Activated CD4-positive, alpha-beta T cell treated with anti-CD3 and anti-CD28 coated beads, Interleukin-2, amount 10 ng/mL, durations not matched to agents 7 days and 5 days (primary cell): ENCODE measurements at places on chromosomes 3 and 15.

GRCh38 chr3:113499081-113499480 is 15.9 kb downstream of the SPICE1 start:
- DNase-seq, result no peak

DNA sequence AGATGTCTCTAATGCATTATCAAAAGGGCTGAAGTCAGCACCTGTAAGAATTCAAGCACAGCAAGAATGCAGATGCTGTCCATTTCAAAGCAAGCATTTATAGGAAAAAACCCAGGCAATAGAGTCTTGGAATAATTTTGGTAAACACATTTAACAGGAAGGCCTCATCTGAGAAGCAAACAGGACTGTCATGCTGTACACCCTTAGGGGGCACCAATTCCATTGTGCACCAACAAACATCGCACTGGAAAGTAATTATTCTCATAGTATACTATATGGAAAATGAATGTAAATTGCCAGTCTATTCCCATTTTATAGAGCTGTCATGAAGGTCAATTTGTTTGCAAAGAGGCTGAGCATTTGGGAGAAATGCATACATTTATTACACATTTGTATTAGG is 247.3 kb upstream of the SUCLG2 start:
- DNase-seq, result peak; percentile 8

- no peak for DNase-seq
Observed at GRCh38 chr3:127014536-127015281, 31.8 kb downstream of the PLXNA1 start.

DNA sequence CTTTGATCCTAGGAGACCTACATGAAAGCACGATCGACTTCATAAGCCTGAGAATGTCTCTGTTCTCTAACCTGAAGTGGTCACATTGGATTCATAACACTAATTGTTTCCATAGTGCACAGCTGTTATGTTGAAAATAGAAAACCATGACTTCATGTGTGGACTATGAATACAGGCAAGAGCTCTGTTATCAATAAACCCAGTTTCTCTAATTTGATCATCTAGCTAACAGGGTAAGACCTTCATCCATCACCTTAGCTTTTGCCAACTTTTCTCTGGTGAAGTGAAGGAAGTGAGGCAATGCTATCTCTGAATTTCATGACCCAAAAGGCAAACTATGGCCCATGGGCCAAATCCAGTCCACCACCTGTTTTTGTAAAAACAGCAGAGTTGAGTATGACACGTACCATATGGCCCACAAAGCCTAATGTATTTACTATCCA is 27.2 kb downstream of the ABI3BP start:
- DNase-seq, result no peak

DNA sequence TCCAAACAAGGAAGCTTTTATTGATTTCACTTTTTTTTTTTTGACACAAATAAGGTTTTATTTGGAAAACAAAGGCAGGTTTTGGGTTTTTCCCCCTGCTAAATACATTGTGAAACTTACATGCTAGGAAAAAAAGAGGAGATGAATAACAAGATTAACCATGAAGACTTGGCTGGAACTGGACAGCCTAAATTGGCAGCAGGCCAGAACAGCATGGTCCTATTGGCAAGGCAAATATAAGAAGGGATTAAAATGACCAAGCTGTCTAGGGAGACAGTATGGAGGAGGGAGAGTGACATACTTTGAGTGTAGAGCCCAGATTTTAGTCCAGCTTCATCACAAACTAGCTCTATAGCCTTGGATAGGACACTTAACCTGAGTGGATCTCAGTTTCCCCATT is 63.9 kb upstream of the BBX start:
- DNase-seq, result no peak

GRCh38 chr3:37135561-37135960 is 38.8 kb downstream of the LRRFIP2 start:
- no peak for DNase-seq
